ENCODE measurements at places on chromosomes 7 and 10.

DNA sequence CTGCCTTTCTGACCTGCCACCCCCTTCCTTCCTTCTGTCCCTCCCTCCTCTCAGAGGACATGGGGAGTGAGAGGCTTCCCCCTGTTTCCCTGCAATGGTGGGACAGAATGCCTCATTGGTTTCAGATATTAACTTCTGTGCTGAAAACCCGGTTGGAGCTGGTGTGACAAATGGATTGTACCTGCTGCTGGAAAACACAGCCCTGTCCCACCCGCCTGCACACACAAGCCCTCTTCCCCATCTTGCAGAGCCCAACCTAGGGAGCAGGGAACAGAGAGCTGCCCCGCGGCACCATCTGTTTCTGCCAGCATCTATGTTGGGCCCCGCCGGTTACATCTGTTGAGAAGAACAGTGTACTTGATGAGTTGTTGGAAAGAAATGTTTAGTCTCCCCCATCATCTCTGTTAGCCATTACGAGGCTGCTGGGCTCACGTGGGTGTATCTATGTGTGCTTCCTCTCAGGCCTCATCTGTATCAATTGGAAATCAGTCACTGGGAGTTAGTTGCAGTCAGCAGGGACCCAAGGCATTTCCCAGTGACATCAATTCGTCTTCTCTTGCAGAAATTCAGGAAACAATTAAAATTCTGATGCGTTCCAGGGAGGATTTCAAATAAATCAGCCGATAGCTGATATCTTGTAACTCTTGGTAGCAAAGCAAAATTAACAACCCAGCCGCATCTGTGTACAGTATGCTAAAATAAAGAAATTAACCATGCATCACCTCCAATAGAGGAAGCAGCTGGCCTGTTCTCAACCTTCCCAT is 725.6 kb upstream of the GALNT17 start:
- DNase-seq, result no peak

DNA sequence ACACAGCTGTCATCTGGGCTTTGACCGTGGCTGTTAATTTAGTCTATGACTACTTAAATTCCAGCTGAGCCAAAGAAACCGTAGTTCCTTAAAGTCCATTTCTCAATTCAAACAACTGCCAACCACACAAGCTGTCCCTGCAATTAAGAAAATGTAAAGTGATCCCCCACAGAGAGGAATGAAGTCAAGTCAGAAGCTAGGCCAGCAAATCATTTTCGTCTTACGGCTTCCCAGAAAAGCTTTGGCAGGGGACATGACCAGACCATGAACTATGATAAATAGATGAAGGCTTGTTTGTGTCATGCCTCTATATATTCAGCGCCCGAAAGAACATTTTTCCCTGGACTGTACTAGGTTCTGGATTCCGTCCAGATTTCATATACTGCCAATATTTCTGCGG is 54.6 kb downstream of the HACD1 start:
- no peak for DNase-seq

- DNase-seq, result no peak
These were observed 17.1 kb downstream of the PDLIM1 start for GRCh38 chr10:95273393-95274312.

DNA sequence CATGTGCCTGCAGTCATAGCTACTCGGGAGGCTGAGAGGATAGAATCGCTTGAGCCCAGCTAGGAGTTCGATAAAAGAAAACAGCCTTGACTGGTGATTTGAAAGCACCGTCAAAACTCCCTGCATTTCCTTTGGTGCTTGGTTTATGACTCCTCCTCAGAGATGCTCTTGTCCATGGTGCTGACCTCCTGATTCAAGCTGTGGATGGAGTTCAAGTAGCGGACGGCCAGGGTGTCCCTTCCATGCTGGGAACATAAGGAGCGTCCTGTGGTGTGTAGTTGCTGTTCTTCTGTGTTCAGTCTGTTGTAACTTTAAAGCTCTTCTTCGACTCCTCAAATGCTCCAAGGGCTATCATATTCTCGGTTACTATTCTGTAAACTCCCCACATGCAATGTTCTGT is 382.5 kb upstream of the KIAA1217 start:
- DNase-seq, result peak; percentile 56

- no peak for DNase-seq
These were observed 538.5 kb downstream of the SUGCT start for GRCh38 chr7:40673285-40673684.

All from mesothelial cell of epicardium (in vitro differentiated cells).